ENCODE measurements at places on chromosomes 11 and 22.

- DNase-seq: no peak
Observed at GRCh38 chr11:120688163-120688562, 176.6 kb downstream of the GRIK4 start.

- no peak for DNase-seq
Observed at GRCh38 chr11:71929491-71929890, 645 bp downstream of the RNF121 start.

GRCh38 chr11:65431451-65432099, 9.0 kb downstream of the NEAT1 start:
- peak; percentile 52 for DNase-seq

- no peak for DNase-seq
Observed at GRCh38 chr22:42644422-42645340, 4.3 kb upstream of the ATP5MGL start.

DNA sequence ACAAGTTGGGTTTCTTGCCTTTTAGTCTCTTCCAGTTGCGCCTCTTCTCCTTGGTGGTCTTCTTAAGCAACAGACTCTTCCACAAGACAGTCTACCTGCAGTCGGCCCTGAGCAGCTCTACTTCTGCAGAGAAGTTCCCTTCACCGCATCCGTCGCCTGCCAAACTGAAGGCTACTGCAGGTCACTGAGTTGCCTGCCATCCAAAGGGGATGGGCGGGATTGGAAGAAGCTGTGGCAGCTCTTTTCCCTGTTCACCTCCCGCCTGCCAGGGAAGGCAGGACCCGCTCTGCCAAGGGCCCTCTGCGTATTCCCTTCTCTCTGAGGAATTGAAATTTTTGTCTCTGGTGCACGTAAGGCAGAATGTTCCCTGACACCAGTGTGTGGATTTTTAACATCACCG, 9.2 kb upstream of the STT3A start:
- DNase-seq: no peak

DNA sequence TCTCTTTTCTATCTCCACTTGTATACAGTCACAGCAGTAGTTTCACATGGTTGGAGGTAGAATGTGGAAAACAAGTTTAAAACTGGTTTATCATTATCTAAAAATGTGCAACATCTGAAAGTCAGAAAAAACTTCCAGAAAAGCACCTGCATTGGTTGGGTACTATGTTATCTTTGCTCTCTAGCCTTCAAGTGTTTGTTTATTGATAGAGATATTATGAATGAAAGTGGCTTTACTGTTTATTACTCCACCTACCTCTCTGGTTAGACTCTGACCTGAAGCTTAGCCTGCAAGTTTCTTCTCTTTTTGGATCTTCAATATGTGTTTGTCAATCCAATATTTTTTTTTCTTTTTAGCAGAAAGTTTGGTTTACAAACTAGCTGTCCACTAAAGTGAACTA, 2161.4 kb upstream of the RAG2 start:
- no peak for DNase-seq

DNA sequence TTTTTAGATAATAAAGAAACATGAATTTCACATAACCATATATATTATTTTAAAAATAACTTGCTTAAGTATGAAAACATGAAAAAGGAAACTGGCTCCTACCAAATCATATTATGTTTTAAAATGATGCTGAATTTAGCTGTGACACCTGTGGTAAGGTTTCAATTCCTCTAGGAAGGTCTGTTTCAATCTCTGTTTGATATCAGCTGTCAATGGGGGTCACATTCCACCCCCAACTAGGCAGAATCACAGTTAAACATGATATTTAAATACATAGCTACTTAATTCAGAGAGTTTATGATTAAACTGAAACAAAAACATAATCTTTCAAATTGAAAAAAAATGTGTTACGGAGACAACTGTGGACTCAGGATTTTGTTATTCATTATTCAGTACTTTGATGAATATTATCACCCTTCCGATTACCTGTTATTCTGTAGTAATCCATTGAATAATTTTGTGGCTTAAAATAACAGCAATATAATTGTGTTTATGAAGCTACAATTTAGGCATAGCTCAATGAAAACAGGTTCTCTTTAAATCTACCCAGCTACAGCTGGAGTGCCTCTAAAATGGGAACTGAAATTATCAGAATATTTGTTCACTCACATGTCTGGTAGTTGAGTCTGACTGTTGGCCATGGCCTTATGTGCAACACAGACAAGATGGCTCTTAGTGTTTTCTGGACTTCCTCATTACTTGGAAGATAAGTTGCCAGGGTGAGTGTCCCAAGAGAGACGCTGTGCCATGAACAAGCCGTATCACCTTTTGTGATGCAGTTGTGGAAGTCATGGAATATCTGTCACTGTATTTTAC, 244.6 kb upstream of the ANO3 start:
- DNase-seq: no peak

GRCh38 chr11:128528294-128528693, 59.1 kb downstream of the ETS1 start:
- DNase-seq: no peak

GRCh38 chr11:131418189-131418588, 47.8 kb downstream of the NTM start:
- DNase-seq: no peak

DNA sequence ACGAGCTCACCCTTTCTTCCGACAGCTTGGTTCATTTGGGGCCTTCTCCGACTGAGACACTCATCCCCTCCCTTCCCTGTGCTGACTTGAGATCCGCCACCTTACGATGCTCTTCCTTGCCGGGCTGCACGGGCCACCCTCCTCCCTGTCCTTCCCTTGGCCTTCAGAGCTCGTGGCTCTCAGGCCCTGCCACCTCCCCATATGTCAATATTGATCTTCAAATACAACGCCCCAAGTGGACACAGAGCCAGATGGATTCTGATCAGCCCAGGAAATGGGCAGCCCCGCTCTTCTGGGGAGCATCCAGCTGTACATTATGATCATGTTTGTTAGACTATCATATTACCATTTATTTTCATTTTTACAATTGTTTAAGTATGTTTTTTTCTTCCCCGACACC, 812.8 kb downstream of the TBC1D22A start:
- no peak for DNase-seq

GRCh38 chr11:89463266-89463780, 27.9 kb downstream of the NOX4 start:
- DNase-seq: no peak

DNA sequence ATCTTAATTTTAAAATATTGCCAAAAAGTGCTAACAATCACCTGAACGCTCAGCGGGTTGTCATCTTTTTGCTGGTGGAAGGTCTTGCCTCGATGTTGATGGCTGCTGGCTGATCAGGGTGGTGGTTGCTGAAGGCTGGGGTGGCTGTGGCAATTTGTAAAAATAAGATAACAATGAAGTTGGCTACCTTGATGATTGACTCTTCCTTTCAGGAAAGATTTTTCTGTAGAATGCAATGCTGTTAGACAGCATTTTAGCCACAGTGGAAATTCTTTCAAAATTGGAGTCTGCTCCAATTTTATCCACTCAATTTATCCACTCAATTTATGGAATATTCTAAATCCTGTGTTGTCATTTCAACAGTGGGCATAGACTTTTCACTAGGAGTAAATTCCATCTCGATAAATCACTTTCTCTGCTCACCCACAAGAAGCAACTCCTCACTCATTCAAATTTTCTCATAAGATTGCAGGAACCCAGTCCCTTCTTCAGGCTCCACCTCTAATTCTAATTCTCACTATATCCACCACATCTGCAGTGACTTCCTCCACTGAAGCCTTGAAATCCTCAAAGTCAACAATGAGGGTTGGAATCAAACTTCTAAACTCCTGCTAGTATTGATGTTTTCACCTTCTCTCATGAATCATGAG, 78.8 kb downstream of the LINC01488 start:
- no peak for DNase-seq

DNA sequence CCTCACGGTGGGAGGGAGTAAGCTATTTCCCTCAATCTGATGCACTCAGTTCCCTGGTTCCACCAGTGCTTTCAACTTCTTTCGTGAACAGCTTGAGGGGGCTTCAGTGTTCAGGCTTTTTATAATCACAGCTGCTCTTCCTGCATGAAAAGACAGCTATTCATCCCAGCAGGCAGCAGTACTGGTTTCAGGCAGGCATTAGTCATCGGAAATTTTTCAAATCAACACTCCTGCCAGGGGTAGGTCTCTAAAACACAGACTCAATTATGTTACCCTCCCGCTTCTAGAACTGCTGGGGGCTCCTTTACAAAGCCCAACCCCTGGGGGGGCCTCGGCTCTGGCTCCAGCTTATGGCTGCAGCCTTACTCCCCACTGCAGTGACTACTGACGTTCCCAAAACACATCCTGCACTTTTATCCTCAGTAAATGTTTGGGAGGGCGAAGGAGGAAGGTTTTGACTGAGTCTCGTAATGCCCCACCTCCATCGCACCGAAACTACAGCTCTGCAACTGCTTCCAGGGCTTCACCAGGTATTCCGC, 5.8 kb downstream of the POLDIP3 start:
- no peak for DNase-seq

All from CD4-positive, alpha-beta T cell treated with Interleukin-17A for 4 hours (primary cell).